ENCODE measurements at places on chromosomes 4 and X.

GRCh38 chr4:100828986-100829685, 311.3 kb upstream of the EMCN start:
- no peak for DNase-seq

DNA sequence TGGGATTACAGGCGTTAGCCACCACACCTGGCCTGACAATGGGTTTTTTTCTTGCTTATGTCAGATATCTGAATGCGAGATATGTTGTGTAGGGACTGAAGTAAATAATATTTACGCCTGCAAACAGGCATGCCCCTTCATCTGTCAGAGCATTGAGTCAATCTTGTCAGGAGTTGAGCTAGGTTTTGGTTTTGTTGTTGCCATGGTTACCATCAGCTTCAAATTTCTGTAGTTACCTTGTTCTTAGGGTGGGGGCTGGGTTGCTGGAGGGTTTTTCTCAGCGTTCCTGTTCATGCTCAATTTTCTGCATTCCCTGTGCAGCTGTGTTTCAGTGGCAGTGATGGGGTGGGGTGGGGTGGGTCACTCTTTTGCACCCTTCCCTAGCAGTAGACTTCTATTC, 14.5 kb downstream of the MRPL1 start:
- DNase-seq: no peak

DNA sequence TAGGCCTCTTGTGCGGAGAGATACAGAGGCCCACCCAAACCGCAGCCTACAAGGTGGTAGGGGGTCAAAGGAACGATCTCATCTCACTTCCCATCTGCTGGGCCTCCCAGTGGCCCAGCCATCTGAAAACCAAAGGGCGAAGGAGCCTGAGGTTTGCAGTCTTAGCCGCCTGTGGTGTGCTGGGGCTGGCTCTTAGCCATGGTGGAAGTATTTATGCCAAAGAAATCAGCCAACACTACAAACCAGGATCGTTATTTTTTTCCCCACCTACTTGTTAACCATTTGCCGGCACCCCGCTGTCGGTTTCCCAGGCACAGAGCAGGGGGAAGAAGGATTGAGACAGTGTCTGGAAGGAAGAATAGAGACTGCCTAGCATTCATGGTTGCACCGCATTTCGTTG, 30.9 kb upstream of the CDKL5 start:
- no peak for DNase-seq

DNA sequence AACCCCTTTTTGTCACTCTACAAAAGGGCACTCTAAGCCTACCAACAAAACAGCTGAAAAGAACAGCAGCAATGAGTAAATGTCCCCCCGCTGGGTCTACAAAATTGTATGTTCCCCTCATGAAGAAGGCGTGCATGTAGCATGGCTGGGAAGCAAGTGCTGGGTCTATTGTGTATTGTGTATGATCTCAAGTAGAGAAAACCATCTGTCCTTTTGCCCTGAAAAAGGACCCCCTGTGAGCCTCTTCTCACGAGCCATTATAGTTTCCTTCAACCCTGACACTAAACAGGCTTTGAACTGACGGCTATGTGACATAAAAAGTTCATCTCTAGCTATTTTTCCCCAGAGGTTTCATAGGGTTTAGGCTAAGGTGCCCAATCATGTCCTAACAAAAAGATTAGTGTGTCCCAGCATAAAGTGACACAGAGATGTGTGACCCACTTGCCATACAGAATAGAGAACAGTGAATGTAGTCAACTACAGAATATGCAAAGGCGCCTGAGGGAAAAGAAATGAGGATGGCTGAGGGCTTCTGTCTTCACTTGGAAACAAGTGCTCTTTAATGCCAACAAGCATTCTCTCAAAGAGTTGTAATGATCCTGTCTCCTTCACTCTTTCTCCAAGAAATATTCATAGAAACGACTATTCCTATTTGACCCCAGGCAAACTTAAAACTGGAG, 27.3 kb downstream of the COL25A1 start:
- no peak for DNase-seq

DNA sequence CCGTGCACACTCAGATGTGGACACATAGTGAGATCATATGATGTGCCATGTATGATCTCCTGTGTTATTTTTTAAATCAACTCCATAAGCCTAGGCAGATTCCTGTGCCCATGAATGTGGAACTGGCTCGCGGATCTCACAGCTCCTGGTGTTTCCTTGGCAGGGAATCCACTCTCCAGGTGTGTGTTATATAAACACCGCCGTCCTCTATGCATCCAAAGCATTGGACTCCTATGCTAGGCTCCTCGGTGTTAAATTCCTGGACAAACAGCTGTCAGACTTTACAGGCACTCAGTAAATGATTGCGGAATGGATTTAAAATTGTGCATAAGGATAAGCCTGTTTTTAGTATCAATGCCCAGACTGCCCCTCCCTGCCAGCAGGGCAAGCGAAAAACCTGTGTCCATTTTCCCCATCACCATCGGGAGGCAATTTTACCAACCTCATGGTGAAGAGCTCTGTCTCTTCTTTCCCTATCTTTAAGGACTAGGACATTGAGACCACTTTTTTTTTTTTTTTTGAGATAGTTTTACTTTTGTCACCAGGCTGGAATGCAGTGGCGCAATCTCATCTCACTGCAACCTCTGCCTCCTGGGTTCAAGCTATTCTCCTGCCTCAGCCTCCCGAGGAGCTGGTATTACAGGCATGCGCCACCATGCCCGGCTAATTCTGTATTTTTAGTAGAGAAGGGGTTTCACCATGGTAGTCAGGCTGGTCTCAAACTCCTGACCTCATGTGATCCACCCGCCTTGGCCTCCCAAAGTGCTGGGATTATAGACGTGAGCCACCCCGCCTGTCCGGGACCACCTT, 23.6 kb upstream of the GPR78 start:
- no peak for DNase-seq

GRCh38 chr4:65661471-65661870, 8.8 kb downstream of the EPHA5 start:
- no peak for DNase-seq

Measured in stimulated activated CD8-positive, alpha-beta memory T cell treated with anti-CD3 and anti-CD28 coated beads, Interleukin-4, amount 100 ng/mL, for 1 hour (primary cell).